Osteoblast (primary cell): ENCODE measurements at places on chromosomes 1 and 21. TPM values are rescaled to one million over a fixed set of nuclear protein-coding genes. Genes with fewer than 3 reads are reported as not detected.

DNA sequence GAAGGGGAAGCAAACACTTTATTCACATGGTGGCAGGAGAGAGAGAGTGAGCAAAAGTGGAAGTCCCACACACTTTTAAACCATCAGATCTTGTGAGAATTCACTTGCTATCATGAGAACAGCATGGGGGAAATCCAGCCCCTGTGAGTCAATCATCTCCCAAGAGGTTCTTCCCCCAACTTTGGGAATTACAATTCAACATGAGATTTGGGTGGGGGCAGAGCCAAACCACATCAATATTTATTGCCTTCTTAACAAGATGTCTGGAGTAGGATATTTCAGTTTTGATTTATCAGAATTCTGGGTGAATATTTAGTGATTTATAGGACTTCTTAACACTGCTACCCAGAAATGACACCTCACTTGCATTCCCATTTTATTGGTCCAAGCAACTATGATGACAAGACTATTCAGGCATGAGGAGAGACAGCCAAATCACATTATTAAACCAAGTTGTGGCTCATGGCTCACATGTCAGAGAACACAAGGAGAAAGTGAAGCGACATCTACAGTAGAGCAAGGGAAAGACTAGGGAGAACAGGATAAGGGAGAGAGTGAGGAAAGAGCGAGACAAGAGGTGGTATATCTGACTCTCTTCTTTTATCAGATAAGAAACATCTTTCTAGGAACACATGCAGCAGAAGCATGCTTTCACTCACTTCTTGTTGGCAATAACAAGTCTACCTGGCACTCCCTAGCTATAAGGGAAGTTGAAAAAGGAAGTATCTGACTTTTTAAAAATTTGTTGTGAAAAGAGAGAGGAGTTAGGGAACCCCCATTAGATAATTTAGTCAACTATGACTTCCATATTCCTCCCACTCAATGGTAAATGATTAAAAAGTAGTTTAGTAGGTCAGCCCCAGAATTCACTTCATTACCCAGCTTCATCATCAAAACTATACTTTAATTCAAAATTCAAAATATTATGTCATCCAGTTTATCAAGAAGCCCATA lies 36.6 kb upstream of the PTPRC start:
- DNase-seq: peak; percentile 61

DNA sequence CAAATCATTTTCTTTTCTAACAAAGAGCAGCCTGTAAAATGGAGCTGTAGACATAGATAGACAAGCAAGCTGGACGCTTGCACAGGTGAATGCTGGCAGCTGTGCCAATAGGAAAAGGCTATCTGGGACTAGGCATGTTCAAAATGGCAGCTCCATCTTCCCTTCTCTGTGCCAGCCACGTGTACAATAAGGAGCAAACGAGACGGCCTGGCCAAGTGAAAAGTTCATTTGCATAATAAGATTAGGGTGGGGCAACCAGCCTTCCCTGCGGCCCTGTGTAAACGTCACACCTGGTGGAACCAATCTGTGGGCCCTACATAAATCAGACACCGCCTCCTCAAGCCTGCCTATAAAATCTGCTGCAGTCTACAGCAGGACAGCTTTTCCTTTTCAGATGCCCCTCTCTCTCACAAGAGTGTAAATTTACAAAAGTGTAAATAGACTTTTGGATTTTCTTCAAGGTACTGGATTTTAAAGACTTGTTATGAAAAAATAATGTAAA lies 16.6 kb upstream of the EDEM3 start:
- DNase-seq: no peak

DNA sequence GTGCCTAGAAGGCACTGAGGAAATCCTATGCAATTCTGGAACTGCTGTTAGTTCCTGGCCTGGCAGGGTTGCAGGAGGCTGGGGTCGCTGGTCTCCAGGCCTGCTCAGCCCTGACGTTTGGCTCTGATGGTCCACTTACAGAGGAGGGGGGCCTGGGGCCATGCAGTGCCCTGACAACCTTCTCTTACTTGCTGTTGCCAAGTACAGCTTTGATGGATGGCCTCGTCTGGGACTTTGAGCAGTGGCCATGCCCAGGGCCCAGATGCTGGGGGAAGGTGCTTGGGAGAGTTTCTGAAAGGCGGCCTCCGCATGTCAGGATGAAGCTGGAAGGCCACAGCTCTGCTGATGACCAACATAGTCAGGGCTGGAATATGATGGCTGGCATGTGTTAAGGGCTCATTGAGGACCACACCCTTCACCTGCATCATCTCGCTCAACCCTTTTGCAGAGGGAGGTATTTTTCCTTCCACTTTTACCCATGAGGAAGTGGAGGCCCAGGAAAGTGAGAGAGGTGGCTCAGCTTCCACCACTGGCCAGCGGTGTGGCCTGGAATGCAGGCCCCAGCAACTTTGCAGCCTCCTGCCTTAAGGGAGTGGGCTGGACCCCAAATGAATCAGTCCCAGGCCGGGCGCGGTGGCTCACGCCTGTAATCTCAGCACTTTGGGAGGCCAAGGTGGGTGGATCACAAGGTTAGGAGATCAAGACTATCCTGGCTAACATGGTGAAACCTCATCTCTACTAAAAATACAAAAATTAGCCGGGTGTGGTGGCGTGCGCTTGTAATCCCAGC lies 34.7 kb upstream of the LRRC3 start:
- DNase-seq: no peak

GRCh38 chr1:101506541-101507164 lies 269.8 kb downstream of the S1PR1 start:
- no peak for DNase-seq

GRCh38 chr1:165224504-165224903 lies 132.0 kb downstream of the LMX1A start:
- no peak for DNase-seq

DNA sequence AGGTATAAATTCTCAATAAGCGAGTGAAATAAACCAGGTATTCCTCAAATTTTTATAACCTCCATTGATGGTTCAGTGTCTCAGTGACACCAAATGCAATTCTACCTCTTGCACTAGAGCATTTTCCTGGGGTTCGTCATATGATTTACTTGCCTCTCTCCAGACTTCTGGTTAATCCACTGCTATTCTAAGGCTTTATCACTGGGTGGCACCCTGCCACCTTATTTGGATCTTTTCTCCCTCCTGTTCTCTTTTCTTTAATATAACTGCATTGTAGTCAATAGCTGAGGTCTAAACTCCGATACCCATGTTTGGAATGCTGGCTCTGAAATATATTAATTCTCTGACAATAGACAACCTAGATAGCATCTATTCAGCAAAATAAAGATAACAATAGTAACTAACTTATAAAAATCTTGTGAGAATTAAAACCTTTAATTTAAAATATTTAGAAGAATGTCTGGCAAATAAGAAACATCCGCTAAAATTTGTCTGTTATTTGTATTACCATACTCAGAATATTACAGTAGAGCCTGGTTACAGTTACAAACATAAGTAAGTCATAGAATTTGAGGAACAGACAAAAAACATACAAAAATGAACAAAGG lies 436.4 kb downstream of the PLA2G4A start:
- DNase-seq: no peak

Gene YBX1
- 481 and 491 TPM in 2 replicates for total RNA-seq

Gene ALX3
- not detected in 2 replicates for total RNA-seq

Gene HAO2
- not detected in 2 replicates for total RNA-seq

Gene TCHH
- not detected in 2 replicates for total RNA-seq

Gene MAP3K21
- under 0.01 TPM in 2 replicates for total RNA-seq

Gene WNT9A
- total RNA-seq: 0.36 and 0.88 TPM in 2 replicates

Gene RPTN
- total RNA-seq: 0.29 and 0.36 TPM in 2 replicates

Gene GREM2
- 4.7 and 5.6 TPM in 2 replicates for total RNA-seq
